Activated CD4-positive, alpha-beta T cell treated with anti-CD3 and anti-CD28 coated beads for 36 hours (primary cell): ENCODE measurements at places on chromosomes 6 and 20. TPM values are rescaled to one million over a fixed set of nuclear protein-coding genes. Genes with fewer than 3 reads are reported as not detected.

DNA sequence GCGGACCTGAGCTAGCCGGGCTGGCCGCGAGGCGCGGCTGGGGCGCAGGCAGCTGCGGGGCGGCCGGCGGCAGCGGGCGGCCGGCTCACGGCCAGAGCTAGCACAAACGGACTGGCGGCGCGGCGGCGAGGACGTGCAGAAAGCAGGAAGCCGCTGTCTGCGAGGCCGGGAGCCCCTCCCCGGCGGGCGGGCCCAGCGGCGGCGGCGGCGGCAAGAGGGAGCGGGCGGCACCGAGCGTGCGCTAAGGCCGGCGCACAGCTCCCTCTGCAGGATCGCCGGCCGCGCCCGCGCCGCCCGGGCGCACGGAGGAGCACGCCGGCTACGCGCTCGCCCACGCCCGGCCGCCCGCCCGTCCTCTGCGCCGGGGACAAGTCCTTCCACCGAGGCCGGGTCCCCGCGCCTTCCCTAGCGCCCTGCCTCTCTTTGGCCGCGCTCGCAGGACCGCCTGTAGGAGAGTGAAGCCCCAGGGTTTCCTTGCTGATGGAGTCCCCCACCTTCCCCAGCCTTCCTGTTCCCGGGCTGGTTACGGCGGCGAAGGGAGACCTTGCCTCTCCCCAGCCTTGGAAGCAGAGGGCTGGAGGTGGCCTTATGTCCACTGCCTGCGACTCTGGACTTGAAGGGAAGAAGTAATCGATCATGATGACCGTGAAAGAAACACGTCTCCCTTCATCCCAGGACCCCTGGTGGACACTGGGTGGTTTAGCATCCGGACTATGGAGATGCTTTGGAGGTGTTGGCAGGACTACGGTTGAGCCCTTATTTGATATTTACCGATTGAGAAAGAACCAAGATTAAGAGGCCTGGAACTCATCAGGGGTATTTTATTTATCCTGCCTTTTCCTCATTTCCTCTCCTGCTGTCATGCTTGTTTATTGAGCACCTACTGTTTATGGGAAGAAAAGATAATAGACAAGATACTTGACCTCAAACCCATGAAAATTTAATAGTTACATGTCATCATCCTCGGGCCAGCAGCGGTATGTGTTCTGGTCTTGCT lies at the start of gene PREP:
PREP (minus strand) TSS at position 144 of the 997 bp plus-strand sequence. CDS start 191 bp downstream, outside the sequence.
- DNase-seq, result peak; percentile 91

DNA sequence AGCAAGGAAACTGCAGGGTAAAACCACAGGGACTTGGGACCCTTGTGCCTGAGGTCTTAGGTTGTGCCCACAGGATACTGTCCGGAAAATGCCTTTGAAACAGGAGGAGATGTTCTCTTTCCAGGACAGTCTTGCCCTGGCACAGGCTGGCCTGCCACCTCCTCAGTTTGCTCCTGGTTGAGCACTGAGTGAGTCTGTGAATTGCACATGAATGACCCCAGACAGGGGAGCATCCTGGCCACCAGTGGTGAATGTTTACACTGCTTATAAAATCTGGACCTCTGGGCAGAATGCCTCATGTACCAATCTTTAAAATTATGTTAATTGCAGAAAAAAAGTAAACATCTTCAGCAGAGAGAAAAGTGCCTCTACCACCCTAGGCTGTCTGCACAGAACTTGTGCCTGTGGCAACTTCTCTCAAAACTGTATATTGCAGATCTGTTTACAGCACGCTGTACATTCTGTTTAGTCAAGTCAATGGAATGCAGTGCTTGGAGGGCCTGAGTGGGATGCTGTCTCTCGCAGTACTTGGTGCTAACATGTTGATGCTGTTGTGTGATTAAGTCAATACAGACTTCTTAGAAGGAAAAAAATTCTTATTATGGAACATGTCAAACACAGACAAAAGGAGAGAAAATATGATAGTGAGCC lies 242.1 kb downstream of the SOD2 start:
- no peak for DNase-seq

GRCh38 chr20:48002517-48002970 lies 217.3 kb upstream of the SULF2 start:
- no peak for DNase-seq

The FAM50B gene
- total RNA-seq, result 8.8 TPM

DNA sequence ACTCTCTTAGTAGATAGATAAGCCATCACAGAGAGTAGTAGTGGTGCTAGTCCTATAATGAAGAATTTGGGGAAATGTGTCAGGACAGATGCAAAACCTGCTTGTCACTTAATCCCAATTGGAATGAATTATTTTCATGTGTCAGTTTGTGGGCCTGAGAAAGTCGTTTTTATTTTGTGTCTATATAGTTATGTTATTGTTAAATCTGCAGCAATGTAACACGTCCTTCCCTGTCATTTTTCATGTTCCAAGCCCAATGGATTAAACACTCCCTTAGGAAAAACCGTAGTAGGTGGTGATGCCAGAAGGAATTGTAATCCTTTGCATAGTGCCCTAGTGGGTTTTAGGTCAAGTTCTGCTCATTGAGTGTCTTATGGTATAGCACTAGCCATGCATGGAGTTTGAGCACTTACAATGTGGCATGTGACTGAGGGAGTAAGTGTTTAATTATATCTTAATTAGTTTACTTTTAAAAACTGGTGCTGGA lies 105.9 kb upstream of the PRSS16 start:
- DNase-seq, result no peak

DNA sequence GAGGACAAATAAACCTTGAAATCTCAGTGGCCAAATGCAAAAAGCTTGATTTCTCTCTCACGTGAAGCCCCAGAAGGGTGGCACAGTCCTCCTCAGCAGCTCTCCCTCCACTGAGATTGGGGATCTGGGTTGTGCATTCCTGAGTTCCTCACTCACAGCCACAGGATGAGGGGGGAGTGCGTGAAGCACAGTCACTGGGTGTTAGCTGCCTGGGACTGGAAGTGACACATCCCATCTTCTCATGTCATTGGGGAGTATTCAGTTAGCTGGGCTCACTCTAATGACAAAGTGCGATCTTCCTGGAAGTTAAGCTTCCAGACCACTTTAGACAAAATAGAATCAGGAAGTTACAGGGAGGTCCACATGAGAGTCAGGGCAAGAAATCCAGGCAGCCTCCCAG lies 192.2 kb upstream of the LRFN2 start:
- no peak for DNase-seq

The UNC5CL gene
- total RNA-seq, result 1.8 TPM

GRCh38 chr6:52549428-52549827 lies 27.4 kb downstream of the TRAM2 start:
- no peak for DNase-seq

GRCh38 chr6:167782698-167783517 lies 43.8 kb upstream of the AFDN start:
- no peak for DNase-seq

DNA sequence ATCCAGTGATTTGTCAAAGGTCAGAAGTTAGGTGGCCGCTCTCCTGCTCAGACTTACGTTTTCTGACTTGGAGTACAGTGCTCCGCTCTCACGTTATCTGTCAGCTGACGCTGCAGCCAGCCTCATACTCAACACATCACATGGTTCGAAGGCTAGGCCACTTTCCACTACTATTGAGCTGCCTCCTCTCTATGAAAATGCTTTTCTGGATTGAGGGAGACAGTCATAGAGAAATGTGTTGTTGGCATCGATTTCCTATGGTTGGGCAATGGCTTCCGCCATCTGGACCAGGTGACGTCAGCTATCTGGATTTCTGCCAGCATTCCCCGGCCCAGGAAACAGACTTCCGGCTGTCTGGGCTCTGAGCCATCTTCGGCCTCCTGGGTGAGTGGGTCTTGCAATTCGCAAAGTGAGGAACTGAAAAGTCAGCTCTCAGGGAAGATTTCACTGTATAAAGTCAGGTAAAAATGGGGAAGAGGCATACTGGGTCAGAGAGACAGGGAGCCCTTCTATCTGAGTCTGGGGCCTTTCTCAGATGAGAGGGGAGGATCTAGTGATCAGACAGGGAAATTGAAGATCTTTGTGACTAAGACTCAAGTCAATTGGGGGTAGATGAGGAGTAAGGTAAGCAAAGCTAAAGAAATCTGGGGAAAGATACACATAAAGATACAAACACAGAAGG lies 37.5 kb upstream of the IER3 start:
- DNase-seq, result peak; percentile 80

GRCh38 chr6:6515691-6516607 lies 72.6 kb upstream of the LY86 start:
- DNase-seq, result peak; percentile 84

The GTSF1L gene
- not detected for total RNA-seq

The C20orf141 gene
- not detected for total RNA-seq

The CNBD2 gene
- 2.9 TPM for total RNA-seq

- peak; percentile 55 for DNase-seq
Measured at GRCh38 chr6:3228771-3229565, 1.5 kb upstream of the TUBB2B start.

DNA sequence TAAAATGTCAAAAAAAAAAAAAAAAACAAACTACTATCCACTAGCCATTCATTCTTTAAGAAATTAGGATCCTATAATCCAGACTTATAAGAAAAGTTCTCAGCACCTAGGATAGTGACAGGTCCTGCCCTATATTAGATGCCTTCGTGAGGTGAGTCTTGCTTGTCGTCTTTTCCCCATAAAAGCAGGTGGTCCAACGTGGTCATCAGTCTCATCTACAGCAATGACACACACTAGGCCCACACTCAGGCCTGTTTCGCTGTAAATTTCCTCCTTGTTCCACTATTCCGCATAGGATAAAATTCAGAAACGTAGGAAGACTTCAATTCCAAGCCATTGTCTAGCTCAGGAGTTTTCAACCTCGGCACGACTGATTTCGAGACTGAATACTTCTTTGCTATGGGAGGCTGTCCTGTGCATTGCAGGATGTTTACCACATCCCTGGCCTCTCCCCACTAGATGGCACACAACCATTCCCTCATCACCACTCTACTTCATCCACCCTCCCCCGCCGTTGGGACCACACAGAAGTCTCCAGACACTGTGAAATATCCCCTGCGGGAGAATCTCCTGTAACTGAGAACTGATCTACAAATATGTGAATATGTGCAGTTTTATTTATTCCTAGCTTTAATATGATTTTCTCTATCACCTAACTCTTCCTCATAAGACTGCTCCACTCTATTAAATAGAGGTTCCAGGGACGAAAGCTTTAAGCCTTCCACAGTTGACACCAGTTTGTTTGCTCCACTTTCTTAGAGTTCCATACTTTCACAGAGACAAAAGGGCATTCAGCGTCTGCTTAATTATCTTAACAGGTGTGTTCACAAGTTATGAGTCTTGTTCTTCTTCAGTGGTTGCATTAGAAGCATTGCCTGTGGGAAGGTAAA lies 346.3 kb downstream of the BMP2 start:
- DNase-seq, result no peak

DNA sequence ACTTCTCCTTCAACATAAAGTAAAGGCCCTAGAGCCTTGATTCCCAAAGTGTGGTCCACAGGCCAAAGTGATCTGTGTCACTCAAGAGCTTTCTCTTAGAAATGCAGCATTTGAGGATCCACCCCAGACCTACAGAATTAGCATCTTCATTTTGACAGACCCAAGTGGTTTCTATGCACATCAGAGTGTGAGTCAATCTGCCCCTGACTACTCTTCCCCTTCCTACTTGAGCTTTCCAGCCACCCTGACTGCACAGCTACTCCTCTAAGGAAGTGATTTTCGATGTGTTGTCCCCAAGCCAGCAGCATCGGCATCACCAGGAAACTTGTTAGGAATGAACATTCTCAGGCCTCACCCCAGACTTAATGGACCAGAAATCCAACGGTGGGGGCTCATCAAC lies 2.6 kb downstream of the MEP1A start:
- DNase-seq, result no peak

DNA sequence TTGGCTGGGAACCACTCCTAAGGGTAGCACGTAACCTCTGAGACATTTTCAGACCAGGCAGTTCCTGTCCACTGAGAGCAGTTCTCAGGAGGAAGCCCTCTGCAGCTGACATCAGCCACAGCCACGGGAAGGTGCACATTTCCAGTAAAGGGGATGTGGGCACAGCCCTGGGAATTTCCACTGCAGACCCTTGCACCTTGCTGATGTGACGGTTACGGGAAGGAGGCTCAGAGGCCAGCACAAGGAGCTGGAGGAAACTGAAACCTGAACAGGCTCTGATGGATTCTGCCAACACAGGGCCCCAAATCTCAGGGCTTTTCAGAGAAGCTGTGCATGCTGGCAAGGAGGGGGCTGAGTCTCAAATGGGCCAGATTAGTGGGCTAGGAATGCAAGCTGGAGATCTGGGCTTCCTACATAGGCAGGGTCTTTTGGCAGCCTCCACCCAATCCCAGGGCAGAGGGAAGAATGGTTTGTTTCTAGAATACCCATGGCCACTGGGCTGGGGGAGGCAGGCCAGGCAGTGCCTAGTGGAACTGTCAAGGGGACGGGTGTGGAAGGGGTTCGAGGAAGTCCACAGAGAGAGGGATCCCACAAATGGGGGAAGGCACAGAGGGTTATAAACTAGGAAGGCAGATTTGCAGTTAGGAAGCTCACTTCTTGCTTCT lies 14.2 kb downstream of the EBF4 start:
- DNase-seq, result peak; percentile 44

DNA sequence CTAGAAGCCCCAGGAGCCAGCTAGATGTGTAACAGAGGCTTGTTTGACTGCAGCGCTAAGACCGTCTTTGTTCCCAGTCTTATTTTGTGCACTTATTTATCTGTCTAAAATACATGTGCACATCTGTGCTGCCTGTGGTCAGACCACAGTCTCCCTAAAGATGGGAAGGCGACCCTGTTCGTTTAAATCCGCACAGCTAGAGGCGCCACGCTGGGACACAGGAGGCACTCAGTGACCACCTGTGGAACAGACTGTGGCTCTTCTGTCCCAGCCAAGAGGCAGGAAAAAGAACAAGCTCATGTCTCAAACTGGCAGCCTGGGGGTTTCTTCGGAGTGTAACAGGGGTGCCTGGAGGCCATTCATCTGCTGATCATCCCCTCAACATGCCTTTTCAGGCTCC lies 66.8 kb downstream of the CPNE5 start:
- DNase-seq, result no peak

The RPN2 gene
- total RNA-seq, result 115 TPM

The UBD gene
- not detected for total RNA-seq

DNA sequence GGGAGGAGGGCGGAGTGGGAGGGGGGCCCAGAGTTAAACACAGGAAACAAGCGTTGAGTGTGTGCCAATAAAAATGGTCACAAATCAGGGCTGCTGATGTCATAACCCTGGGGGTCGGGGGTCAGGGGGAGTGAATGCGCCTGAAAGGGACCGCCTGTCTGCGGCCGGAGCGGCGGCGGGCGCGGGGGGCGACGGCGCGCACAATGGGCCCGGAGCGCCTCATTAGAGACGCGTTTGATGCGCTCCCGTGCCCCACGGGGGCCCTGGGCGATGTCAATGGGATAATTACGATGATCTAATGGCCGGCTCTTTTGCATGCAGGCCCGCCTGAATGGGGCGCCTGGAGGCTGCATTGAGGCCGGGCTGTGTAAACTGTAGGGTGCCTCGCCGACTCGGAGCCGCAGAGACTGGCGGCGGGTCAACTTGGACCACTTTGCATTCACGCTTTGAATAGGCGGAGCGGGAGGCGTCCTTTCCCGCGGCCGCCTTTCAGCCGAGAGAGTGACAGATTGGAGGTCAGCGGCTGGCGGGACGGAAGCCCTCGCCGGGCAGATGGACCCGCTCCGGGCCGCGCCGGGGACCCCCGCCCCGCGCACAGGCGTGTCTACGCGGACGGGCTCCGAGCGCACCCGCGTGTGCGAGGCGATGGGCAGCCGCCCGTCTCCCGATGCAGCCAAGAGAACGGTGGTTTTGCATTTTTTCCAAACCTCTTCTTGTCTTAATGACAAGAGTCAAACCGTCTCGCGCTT lies 296.1 kb downstream of the TFAP2C start:
- peak; percentile 7 for DNase-seq

- peak; percentile 66 for DNase-seq
Measured at GRCh38 chr6:166627875-166628801, 1.1 kb upstream of the RPS6KA2 start.

The BYSL gene
- total RNA-seq, result 51.6 TPM

The DAAM2 gene
- not detected for total RNA-seq

- no peak for DNase-seq
Measured at GRCh38 chr6:1949538-1949937, 295.9 kb downstream of the GMDS start.
